ENCODE measurements at places on chromosomes 5 and 9.

GRCh38 chr5:119291877-119292276 lies 63.9 kb upstream of the TNFAIP8 start:
- DNase-seq: no peak

- DNase-seq: no peak
Observed at GRCh38 chr9:133913571-133914369, 78.4 kb downstream of the VAV2 start.

- peak; percentile 31 for DNase-seq
Observed at GRCh38 chr9:13432904-13433303, 153.4 kb upstream of the MPDZ start.

- DNase-seq: peak; percentile 88
Observed at GRCh38 chr9:34637356-34638137, at the start of gene SIGMAR1. Gene SIGMAR1, minus strand, starts transcription at chr9:34637787. Its CDS starts 90 bp downstream, at chr9:34637697.

DNA sequence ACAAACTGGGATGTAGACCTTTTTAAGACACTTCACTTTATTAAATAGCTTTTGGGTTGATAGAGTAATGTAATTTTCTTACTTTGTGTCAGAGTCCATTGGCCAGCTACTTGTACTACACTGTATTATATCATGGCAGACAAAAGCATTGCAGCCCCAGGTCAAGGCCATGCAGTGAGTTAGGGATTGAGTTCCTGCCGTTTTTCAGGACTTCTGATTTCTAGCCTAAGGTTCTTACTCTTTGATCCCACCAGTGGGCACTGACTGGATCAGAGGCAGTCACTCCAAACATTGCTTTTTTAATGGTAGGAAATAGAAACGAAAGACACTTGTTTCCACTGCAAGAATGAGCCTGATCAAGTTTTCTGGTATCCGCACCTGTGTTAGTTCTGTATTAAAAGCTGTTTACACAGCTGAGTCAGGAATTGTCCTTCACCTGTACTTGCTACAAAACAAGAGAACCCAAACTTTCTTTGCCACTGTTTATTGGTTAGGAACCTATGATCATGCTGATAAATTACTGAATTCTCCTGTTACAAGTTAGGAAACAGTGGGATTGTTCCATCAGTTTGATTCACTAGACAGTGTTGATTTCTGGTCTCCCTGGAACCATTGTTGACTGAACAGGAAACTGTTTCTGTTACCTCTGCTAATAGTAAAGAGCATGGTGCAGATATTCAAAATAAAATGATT lies 22.1 kb downstream of the LRRC70 start:
- no peak for DNase-seq

GRCh38 chr5:80483636-80484232 lies 4.2 kb upstream of the FAM151B start:
- no peak for DNase-seq

DNA sequence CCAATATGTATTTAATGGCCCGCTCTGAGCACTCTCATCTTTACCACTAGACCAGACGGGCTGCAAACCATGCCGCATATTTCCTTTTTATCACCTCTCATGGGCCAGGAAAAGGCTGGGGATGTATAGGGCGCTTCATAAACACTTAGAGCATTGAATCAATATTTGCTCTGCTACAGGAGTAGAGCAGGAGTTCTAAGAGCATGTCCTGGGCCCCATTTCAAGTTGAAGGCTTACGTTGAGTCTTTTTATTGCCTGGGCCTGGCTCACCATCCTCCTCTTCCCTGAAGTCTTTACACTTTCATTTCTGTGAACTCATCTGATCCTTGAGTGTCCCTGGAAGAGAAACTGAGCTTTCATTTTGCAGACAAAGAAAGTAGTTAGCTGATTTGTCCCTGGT lies 112.4 kb downstream of the FSTL4 start:
- no peak for DNase-seq

GRCh38 chr9:107492381-107492970 lies 2.9 kb upstream of the KLF4 start:
- peak; percentile 25 for DNase-seq

DNA sequence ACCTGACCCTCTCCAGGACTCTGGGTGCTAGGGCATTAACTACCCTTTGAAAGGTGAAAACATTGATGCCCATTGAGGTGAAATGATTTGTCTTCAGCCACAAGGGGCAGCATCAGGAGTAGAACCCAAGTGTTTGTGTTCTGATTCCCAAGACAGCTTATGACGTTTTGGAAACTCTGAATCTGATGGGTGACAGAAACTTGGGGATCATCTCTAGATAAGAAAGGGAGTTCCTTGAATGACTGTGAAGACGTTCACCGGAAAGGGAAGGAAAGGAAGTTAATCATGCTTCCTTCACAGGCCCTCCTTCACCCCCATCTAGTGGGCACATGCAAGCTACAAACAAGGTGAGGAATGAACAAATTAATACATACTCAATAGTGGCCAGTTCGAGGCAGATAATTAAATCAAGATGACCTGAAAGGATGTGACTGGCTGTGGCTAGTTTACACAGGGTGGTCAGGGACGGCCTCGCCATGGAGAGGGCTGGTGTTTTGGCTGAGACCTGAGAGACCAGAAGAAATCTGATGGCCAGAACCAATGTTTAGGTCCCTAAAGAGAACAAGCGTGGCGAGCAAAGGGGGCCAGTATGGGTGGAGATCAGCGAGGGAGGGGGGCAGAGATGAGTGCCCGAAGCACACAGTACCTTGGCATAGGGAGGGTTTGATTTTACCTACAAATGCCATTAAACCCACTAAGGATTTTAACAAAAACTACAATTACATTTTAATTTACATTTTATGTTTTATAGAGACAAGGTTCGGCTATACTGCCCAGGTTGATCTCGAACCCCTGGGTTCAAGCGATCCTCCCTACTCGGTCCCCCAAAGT lies 937 bp upstream of the SLC26A2 start:
- peak; percentile 72 for DNase-seq

GRCh38 chr9:96874947-96875460 lies 20.7 kb upstream of the ZNF782 start:
- peak; percentile 91 for DNase-seq

DNA sequence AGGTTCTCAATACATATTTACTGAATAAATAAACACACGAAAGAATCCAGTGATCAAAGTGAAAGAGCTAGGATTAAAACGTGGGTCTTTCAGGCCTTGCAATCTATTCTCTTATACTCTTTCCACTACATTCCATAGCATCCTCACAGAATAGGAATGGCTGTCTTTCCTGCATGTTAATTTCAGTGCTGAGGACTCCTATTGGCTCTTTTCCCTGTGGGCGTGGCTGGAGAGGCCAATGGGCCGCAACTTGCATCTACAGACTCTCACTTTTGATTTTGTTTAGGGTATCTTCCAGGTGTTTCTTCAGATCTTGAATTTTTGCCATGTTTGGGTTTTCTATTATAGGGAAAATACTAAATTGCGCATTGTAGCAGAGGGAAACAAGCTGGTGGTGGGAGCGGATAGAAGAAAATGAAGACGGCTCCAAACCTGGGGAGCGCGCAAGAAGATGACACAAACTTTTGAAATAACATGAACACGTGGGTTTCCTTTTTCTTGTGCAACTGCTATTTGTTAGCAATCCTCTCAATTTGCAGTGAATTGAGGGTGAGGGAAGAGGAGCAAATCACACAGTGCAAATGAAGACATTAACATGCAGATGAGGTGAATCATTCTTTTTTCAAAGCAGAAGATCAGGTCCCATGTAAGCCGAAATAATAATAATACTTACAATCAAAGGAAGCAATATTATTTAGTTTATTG lies 93.9 kb downstream of the GCNT1 start:
- DNase-seq: no peak

DNA sequence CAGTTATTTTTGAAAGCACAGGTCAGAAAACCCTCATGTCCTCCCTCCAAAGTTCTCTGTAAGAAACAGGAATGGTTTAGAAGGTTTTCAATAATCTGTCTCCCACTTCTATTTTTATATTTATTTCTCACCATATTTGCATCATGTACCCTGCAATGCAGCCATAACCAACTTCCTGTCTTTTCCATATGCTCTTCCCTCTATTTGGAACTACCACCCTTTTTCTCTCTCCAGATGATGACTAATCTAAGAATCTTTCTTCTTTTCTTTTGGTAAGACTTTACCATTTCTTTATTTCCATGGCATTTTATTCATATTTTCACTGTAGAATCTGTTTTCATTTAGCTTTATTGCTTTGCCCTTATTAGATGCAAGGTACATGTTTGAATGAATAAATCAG lies 33.9 kb downstream of the MAN2A1 start:
- DNase-seq: peak; percentile 43

DNA sequence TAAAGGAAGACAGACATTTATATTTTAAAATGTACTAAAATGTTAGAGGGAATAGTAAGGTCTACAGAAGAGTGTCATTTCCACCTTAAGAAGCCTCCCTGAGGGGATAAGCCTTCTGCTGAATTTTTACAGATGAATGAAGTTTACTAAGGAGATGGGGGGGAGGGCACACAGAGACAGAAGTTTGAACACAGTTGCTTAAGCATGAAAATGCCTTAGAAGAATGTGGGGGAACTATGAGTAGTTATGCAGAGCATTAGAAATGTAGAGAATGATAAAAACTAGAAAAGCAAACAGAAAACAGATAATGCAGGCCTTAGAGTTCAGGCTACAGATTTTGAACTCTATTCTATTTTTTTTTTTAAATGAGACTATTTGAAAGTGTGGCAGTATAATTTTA lies 232.2 kb upstream of the VLDLR start:
- DNase-seq: no peak

DNA sequence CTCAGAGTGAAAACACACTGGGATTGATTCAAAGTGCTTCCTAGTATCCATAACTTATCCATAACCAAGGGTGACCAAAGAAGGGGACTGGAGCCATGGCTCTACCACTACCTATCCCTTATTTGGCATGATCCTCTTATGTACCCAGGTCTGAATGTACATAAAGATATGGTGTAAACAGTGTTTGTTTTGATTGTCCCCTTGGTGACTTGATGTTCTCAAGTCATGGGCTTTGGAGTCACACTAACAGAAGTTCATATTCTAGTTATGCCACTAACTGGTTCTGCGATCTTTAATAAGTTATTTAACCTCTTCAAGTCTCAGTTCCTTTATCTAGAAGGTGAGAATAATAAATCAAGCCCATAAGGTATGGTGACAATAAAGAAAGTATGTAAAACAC lies 283.4 kb upstream of the PTGER4 start:
- no peak for DNase-seq

DNA sequence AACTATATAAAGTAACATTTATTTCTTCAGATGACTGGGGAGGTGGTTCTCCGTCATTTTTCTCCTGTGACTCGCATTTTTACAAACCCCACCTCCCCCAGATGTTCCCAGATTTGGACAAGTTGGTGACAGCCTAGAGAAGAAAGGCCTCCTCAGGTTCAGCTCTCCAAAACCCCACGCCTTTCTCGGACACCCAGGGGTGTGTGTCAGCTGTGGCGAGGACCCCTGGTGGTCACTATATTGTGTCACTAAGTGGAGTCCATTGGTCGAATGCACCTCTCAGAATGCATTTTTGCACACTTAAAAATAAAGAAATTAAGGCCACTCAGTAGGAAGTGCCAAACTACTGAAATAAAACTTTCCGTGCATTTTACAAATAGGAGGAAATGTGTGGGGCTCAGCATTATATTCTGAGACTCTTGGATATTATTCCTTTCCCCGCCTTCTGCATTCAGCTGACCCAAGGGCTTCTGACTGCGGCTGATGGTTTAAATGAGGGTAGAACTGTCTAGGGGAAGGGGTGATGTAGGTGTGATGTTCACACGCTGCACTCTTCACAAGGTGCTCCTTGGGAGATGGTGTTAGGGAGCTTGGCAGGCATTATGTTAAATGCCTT lies 47.6 kb downstream of the ACO1 start:
- peak; percentile 54 for DNase-seq

DNA sequence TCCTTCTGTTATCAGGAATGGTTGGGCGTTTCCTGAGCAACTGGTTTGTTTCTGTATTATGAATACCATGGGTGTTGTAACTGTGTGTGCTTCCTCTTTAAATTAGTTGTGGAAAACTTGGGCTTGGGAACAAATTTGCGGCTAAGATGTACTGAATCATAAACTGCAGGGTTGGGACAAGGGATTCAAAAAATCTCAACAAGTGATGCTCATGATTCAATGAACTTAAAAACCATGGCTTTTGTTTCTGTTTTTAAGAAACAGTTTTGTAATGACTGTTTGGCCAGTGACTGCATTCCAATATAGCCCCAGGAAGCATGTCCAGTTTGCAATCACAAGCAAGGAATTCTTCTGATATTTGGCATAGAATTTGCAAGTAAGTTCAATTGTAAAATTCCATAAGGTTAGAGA lies 657.5 kb upstream of the WWC1 start:
- peak; percentile 97 for DNase-seq

DNA sequence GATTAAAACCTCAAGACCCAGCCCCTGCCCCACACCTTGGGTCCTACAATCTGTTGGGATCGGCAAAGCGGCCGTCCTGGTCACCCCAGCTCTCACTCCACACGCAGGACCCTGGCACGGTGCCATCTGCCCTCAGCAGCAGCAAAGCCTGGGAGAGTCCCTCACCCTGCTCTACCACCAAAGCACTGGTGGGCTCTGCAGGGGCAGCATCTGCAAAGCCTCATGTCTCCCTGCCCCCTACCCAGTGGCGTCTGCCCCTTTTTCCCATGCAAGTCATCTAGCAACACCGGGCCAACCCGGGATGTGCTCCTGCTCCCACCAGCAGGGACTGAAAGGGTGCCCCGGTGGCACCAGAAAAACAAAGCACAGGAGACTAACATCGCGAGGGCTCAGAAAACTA lies 19.6 kb upstream of the CNOT6 start:
- DNase-seq: no peak

DNA sequence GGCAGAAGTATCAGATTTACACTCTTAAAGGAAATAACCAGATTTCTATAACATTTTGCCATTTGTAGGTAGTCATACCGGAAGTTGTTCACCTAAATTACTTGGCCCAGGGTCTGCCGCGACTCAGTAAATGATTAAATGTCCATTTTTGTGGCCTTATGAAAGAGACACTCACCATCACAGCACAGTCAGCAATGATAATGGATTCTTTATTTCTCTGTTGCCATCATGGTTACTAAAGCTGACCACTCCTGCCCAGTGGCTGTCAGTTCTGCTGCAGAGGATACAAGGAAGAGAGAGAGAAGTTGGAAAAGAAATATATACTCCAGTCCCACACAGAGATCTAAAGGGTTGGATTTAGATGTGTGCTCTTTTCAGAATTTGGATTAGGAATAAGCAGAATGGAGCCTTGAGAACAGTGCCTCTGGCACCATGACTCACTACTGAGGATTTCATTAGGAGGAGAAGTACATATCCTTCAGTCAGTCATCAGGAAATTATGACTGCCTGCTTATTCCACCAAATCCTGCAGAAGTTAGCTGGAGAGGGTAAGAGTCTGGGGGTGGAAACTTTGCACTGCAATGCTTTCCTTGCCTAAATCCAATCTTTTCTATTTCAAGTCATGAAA lies 72.8 kb upstream of the EFNA5 start:
- peak; percentile 13 for DNase-seq

- peak; percentile 66 for DNase-seq
Observed at GRCh38 chr9:124320062-124320973, 62.6 kb downstream of the NEK6 start.

DNA sequence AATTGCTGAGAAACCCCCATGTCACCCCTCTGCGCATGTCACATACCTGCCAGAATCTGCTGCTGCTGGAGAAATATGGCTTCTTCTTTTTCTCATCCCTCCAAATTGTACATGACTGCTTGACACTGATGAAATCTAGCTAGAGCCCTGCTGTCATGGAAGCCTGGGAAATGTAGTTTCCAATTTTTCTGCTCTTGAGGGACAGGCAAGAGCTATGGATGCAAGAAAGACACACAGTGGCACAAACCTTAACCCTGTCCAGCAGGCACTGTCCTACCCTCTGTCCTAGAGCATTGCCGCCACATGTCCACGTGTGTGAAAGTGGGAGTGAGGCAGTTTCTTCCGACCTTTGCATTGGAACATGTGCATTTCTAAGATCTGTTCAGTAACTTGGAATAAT lies 255.5 kb upstream of the SEMA6A start:
- DNase-seq: no peak
